Stimulated activated CD8-positive, alpha-beta memory T cell treated with anti-CD3 and anti-CD28 coated beads, Interleukin-4, amount 100 ng/mL, for 24 hours (primary cell): ENCODE measurements at places on chromosomes 2 and 18.

GRCh38 chr2:155662224-155662623 is 670.3 kb downstream of the NR4A2 start:
- no peak for DNase-seq

DNA sequence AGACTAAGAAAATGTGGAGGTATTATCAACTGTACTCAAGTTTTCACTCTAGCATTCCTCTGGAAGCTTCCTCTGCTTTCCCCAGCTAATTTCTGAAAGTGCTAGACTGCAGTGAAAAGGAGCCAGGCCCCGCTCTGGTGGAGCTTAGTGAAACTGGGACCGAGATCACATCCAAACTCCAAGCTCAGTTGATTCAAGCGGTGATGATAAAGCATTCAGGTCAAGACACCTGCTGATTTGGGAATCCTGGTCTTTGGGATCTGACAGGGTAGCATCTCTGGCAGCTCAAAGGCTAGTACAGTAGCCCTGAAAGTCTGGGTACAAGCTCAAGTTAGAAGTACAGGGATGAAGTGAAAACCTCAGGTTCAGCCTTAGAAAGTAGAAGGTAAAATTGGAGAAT is 120.2 kb upstream of the CRIM1 start:
- DNase-seq: no peak

- DNase-seq: no peak
Measured at GRCh38 chr2:32522770-32523169, 105.1 kb upstream of the TTC27 start.

DNA sequence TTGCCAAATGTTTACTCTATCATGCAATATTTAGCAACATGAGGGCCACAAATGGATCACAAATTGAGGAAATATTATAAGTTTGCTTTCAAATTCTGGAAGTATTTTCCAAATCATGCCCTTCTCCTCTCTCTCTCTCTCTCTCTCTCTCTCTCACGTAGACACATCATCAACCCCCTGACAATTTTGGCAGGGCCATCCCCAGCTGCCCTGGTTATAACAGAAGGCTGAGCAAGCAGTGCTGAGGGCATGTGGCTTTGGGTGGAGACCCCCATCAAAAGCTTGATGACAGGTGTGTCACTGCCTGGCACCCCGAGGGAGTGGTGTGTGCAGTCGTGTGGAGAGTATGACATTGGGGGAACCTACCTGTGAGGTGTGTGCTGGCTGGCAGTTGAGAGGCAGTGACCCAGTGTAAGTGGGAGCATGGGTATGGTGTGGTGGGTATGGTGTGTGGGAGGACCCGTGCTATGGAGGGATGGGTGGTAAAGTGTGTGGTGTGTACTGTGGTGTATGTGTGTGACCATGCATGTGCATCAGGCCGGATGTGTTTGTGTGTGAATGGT is 224.5 kb downstream of the TTC32 start:
- DNase-seq: no peak

- DNase-seq: no peak
Measured at GRCh38 chr2:206801418-206802189, 36.2 kb downstream of the FASTKD2 start.

GRCh38 chr2:201768918-201769317 is 11.8 kb downstream of the ALS2 start:
- DNase-seq: no peak

GRCh38 chr2:189116087-189116486 is 63.5 kb downstream of the COL5A2 start:
- no peak for DNase-seq

DNA sequence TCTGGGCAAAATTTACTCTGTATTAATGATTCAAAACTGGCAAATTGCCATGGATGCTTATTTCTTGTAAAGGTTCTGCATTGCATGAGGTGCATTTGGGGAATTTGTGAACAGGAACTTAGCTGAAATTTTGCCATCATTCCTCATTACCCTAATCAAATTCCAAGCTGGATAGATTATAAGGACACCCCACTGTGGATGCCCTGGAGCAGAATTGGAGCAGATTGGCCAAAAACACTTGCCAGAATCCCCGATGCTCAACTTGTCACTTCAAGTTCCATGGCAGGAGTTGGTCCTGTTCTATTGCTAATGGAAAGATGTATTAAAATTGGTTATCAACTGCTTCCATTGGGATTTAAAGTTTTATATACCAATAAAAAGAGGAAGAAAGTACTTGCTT is 237.9 kb downstream of the CCDC102B start:
- no peak for DNase-seq

- DNase-seq: no peak
Measured at GRCh38 chr2:85702172-85702571, 8.0 kb downstream of the GNLY start.

- no peak for DNase-seq
Measured at GRCh38 chr18:78713069-78713468, 266.5 kb upstream of the SALL3 start.

DNA sequence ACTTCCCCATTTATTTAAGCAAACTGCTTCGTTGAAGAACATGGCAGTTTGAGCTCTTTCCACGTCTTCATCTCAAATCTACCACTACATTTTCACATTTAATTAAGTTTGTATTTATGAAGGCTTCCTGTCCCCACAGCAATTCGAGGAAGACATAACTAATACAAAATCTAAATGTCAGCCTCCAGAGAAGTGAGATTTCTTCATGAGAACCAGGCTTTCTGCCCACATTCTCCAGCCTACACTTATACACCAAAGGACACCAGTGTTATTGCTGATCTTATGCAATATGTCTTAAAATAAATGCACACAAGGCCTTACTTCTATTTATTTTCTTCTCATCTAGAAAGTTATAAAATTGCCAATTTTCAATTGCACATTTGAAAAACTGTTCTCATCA is 1209.3 kb upstream of the FAM98A start:
- DNase-seq: no peak

DNA sequence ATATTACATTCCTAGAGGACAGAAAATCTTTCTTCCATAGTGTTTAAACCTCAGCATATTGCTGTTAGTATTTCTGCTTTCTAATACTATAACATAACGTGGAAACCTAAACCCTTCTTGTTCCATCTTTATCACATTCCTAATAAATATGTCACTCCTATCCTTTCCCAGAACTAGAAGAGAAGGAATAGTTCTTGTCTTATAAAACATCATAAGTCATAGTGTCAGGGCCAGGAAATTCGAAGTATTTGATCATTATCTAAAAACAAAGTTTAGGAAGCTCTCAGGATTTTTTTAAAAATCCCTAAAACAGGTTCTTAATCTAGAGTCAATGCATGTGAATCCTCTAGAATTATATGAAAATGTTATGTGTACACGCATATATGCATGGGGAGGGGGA is 2.0 kb downstream of the NHEJ1 start:
- DNase-seq: no peak

- no peak for DNase-seq
Measured at GRCh38 chr2:58419983-58420382, 178.9 kb upstream of the FANCL start.

DNA sequence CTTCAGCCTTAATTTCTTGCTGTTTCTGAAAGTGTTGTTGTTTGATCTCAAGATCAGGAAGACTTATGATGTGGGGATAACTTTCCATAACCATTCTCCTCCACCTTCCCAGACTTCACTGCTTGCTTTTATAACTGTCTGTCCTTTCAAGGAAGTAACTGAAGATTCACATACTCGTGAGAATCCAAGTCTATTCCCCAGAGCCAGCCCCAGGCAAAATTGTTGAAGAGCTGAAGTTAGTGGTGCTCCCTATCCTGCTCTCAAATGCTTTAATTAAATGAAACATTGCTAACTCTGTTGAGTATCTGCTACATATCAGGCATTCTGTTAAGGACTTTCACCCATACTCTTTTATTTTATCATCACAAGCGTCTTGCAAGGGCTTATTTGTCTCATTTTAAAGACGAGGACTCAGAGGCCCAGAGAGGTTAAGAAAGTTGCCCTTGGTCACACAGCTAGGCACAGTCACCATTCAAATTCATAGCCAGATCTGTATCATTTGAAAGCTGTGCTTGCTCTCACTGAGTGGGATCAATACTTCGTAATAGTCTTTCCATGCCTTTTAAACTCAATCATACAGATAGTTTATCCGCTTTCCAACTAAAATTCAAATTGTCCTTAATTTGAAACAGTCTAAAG is 189.8 kb upstream of the TCF4 start:
- DNase-seq: no peak

GRCh38 chr2:51289045-51289444 is 257.1 kb upstream of the NRXN1 start:
- no peak for DNase-seq

- no peak for DNase-seq
Measured at GRCh38 chr2:14235667-14236066, 396.9 kb upstream of the LRATD1 start.

DNA sequence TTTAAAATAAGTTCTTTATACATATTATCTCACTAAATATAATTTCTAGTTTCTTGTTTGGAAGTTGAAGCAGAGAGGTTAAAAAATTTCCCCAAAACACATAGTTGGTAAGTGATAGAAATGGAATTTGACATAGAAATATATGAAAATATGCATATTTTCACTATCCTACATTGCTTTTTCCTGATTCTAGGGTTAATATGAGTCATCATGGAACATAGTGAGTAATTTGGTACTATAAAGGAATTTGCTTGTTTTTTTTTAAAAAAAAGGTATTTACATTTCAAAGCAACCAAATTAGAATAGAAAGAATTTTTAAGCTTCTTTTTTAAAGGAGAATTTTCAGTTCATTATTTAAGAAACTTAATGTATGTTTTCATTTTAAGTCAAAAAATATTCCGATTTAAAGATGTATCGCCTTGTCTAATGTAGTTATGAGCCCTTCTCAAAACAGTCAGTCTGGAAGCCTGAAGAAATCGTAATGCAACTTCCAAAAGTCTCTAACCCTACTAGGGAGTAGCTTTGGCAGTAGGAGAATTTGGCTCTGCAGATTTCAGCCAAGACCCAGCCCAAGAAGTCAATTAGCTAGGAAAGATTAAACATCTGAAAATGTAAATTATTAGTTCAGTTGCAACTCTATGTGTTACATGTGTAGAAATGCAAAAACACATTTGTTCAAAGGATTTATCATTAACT is 147.3 kb downstream of the RDH14 start:
- no peak for DNase-seq

GRCh38 chr2:119431155-119431975 is at the start of gene TMEM37:
Gene TMEM37, plus strand, starts transcription at chr2:119431854. Its CDS starts 50 bp downstream, at chr2:119431904.
- peak; percentile 4 for DNase-seq

DNA sequence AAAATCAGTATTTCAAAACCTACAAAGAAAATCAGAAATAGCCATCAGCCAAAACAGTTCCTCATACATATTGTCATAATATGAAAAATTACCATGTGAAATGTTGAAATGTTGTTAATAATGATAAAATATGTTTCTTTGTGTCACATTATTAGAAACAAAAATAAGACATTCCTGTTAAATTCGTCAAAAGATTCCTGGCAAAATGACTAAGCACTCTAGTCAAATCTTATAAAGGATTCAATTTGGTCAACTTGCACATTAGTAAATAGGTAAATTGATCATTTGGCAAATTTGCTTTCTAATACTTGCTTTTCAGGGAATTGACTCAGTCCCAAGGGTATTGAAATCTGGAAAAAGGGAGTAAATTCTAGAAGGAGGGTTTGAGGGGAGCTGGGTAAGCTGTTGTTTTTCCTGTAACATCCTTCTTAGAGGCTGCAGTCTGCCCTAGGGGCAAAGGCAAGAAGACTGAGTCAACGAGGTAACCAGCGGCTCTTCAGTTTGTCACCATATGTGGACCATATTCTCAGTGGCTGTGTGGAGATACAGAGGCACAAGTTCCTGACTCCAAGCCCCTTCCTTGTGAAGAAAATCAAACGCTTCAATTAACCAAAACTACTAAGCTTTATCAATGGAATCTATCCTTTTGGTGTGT is 482.3 kb downstream of the TNS1 start:
- DNase-seq: no peak

DNA sequence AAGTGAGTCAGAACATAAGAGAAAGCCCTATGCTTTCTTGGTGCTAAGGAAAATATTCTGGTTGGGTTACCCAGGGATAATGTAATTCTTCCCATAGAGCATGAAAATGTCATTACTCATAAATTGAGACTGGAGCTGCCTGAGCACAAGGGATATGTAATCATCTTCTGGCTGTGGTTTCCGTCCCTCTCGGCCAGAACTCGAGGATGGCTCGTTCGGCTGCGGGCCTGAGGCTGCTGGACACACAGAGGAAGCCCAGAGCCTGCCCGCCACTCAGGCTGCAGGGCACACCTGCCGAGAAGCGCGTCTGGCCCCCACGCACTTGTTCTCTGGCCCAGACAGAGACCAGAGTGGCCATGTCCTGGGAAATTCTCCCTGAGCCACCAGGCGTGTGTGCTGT is 104.9 kb downstream of the ASAP2 start:
- DNase-seq: no peak

GRCh38 chr2:52402128-52402527 is 1365.5 kb upstream of the CHAC2 start:
- no peak for DNase-seq

DNA sequence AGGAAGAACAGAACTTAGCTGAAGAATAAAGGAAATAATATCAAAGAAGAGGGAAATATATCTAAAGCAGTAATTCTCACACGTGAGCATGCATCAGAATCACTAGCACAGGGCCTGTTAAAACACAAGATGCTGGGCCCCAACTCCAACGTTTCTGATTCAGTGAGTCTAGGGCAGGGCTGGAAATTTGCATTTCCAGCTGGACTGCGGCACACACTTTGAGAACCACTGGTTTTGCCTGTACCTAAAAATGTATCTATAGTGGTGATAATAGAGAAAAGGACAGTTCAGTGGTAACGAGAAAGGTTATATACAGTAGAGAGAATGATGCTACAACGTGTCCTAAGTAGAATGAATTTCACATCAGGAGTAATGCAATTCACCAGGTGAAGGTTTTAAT is 11.2 kb downstream of the REV1 start:
- DNase-seq: no peak

DNA sequence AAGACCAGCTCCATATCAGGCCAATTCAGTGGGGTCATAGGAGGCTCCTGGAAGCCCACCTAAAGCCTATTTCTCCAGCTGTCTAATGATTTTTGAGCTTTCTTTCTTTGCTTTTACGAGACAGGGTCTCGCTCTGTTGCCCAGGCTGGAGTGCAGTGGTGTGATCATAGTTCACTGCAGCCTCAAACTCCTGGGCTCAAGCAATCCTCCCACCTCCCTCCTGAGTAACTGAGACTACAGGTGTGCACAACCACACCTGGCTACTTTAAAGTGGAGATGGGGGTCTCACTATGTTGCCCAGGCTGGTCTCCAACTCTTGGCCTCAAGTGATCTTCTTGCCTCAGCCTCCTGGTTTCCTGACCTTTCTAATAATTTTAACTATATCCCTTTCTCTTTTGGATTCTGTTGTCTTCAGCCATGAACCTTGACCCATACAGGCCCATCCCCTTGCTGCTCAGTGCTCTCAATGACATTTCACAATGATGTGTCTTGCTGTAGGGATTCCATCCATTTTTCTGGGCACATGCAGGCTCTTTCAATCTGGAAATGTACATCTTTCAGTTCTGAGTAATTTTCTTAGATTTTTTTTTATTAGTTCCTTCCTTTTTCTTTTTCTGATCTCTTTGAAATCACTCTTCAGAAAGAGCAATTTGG is 29.7 kb downstream of the GNLY start:
- no peak for DNase-seq

DNA sequence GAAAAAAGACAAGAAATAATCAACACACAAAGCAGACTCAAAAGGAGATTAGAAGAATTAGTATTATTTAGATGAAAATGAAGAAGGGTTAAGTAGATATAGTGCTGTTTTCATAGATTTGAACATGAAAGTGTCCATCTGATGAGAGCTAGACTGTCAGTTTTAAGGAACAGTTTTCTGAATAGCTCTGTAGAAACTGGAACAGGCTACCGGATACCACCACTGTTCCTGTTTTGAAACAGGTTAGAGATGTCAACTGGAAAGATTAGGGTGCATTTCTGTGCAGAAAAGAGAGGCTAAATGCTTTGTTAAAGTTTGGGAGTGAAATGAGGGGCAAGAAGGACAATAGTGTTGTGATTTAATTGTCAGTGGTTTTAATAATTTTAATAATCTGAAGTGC is 908.8 kb downstream of the CNTNAP5 start:
- no peak for DNase-seq
